CD4-positive, alpha-beta T cell treated with Interleukin-21 for 1 hour (primary cell): ENCODE measurements at places on chromosomes 5 and 9.

DNA sequence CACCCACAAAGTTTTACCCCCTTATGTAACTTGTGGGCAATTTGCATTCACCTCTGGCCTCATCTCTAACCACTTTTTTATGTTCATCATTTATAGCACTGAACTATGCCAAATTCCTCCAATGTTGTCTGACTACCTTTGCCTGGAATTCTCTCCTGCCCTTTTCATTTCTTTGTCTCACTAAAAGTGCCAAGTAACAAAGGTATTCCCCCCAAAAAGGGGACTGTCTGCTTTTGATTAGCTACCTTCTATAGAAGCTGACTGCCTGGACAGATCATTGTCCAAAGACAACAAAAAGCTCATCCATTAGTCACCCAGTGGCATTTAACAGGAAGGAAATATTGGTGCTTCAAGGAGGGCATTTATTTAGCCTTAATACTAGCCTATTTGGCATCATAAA lies 189.9 kb upstream of the VCAN start:
- no peak for DNase-seq

GRCh38 chr9:137813651-137814415 lies 63.7 kb upstream of the CACNA1B start:
- DNase-seq: no peak

DNA sequence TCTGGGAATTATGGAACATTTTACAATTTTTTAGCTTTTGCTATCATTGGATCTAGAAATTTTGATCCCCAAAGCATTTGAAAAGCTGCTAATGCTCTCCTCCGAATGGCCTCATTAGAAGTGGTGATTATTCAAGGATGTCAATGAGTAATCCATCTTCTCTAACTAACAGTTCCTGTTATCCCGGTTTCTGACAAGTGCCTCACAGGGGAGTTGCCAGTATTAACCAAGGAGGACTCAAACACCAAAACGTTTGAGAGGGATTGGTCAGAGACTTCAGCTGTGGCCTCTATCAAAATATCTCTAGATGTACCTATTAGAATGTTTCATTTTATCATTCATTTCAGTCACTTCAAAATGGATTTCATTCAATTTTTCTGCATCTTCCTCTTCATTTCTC lies 208.3 kb upstream of the ITGA1 start:
- DNase-seq: no peak

DNA sequence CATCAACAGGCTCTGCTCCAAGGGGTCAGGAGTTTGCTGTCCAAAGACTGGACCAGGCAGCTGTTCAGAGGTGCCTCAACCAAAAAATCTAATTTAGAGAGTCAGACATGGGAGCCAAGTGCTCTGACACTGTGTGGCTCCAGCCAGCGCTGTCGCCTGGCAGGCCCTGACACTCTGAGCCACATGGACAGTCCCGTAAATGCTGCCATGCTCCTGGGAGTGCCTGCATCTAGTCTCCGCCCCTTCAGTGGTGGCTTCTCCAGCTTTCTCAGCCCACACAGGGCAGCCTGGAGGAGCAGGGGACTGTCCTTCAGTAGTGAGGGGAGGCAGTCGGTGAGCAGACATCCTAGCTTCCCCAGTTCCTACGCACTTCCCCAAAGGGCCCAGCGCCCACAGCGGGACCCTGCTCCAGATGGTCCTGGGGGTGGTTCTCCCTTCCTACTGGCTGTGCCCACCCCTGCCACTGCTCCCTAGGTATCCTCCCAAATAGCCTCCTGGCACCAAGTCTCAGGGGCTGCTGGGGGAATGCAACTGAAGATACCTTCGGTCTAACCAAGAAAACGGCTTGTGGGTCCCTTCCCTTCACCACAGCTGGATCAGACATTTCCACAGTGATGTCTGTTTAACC lies 72.3 kb downstream of the SHC3 start:
- no peak for DNase-seq

DNA sequence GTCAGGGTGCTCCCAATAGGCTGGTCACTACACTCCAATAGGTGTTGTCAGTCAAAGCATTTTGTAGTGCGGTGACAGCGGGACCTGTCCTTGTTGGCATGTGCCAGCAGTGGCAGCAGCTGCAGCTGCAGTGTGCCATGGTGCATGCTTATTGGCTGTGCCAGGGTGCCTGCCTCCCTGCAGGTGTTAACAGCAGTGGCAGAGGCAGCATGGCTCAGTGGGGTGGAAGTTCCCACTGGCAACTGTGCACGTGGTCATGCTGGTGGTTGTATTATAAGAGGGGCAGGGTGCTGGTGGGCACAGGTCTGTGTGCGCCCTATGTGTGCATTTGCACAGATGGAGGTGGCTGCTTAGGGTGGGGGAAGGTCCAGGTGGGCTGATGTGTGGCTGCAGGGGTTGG lies 133.7 kb upstream of the EDIL3 start:
- DNase-seq: no peak

- no peak for DNase-seq
Measured at GRCh38 chr5:142202282-142202681, 93.7 kb downstream of the NDFIP1 start.

DNA sequence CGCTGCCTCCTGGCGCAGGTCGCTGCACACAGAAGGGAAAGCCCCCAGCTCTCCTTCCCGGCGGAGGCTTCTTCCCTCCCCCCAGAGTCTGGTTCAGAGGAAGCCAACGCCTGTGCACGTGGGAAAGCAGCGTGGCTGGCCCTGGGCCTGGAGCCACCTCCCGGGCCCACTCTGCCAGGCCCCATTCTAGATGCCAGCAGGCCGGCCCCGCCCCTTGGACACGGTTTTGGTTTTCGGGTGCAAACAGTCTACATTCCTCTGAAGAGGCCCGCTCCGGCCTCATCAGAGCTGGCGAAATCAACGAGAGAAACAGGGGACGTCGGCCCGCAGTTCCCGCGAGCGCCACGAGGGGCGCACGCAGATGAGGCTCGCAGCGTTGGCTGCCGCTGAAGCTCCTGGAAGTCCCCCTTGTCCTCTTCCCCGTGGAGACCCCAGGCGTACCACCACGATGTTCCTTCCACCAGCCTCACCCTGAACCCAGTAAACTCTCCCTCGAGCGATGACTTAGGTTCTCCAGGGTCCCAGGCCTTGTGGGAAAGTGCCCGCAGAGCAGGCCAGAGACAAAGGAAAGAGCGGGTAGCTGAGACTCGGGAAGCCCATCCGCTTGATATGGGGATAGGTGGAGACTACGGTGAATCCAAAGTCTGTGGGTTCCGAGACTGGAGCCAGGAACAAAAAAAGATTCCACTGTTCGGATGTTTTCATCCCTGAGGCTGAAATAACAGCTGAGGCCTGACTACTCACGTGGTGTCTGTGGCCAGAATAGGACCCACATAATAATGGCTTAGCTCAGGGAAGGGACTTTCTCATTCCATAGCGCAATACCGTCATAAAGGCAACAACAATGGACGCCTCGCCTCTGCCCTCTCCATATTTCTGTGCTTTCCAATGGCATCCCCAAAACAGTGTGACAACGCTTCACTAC lies 64.2 kb downstream of the KLF4 start:
- DNase-seq: peak; percentile 37

- DNase-seq: no peak
Measured at GRCh38 chr9:8860086-8860485, 1060.5 kb upstream of the DMAC1 start.

- DNase-seq: no peak
Measured at GRCh38 chr9:126687930-126688461, 74.3 kb downstream of the LMX1B start.

- DNase-seq: no peak
Measured at GRCh38 chr9:95370064-95370463, 52.6 kb upstream of the FANCC start.

GRCh38 chr9:129878291-129878690 lies 43.0 kb downstream of the USP20 start:
- no peak for DNase-seq

DNA sequence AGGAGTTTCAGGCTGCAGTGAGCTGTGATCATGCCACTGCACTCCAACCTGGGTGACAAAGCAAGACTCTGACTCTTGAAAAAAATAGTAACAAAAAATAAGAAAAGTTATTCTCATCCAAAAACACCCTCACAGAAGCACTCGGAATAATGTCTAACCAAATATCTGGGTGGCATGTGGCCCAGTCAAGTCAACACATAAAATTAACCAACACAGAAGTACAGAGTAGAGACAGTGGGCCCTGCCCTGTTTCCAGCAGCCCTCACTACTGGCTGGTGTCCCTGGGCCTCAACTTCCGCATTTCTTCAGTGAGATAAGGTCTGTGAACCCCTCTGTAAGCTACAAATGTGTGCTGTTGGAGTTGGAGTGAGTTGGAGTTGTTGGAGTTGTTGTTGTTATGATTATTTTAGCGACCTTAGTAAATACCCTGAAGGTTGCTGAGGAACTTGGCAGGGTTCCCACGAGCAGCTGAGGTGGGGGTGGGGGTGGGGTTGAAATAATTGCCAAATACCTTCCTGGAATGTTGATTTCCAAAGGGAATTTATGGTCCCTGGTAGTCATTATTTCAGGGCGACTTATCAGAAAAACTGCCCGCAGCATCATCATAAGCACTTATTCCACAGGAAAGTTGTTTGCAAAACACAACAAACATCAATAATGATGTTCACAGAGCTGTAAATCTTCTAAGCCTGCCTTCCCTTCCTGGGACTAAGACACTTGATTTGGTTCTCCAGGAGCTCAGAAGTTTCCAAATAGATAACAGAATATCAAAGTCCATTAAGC lies 30.2 kb downstream of the C5orf15 start:
- no peak for DNase-seq

GRCh38 chr5:131229623-131230022 lies 34.2 kb upstream of the CDC42SE2 start:
- no peak for DNase-seq

- DNase-seq: no peak
Measured at GRCh38 chr5:178287091-178287790, 54.6 kb upstream of the PHYKPL start.
